T-helper 1 cell treated with Interleukin-12 subunit alpha and Interleukin-12 subunit beta and Interleukin-4 antibody, amounts not matched to agents 30 ng/mL and 1 ng/mL, for 36 hours (primary cell): ENCODE measurements at places on chromosomes 4 and X. TPM values are rescaled to one million over a fixed set of nuclear protein-coding genes. Genes with fewer than 3 reads are reported as not detected.

ADAMTS3 gene
- total RNA-seq, result not detected in 2 replicates

SHOX gene
- total RNA-seq, result not detected in 2 replicates

SSX4B gene
- not detected in 2 replicates for total RNA-seq

NAP1L5 gene
- 4.1 and 4.6 TPM in 2 replicates for total RNA-seq

PCGF3 gene
- total RNA-seq, result 41.8 and 43.1 TPM in 2 replicates

HGFAC gene
- total RNA-seq, result not detected in 2 replicates

P2RY8 gene
- 120 TPM in 2 replicates for total RNA-seq

ATP5ME gene
- total RNA-seq, result 177 and 182 TPM in 2 replicates
